ENCODE measurements at places on chromosomes 12 and 14.
A peak's percentile ranks its signal among the peaks of the same experiment; 100 is the strongest.

- peak; percentile 54 for DNase-seq
Measured at GRCh38 chr14:73227812-73228781, 9.2 kb upstream of the PAPLN start.

GRCh38 chr14:70988452-70988851 lies 81.2 kb downstream of the PCNX1 start:
- no peak for DNase-seq

DNA sequence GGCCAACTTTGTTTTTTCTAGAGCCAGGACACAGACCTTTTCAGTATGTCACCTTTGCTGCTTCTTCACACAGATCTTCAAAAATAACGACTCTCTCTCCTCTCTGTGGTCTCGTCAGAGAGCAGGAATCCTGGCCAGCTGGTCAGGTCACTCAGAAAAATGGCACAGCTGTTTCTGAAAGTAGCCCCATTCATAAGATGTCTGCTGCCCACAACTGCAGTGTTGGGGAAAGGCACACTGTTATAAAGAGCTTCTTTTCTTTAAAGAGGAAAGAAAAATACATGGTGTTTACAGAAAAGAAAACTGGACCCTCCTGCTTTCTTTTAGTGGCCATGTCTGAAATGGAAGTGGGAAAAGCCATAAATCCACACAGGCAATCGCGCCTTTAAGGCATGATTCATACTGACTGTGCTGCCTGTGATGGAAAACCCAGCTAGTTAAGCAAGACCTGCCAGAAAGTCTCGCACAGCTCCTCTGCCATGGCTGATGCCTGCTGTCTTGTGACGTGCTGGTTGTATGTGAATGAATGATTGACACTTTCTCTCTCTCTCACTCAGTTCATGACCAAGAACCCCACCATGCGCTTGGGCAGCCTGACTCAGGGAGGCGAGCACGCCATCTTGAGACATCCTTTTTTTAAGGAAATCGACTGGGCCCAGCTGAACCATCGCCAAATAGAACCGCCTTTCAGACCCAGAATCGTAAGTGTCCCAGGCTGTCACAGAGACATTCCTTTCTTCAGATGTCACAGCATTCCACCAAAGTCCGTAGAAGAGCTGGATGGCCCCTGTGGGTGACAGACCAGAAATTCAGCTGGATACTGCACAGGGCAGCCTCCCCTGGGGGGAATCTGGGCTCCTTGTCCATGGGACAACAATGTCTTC lies 147.9 kb upstream of the HIF1A start:
- no peak for DNase-seq

- DNase-seq: no peak
Measured at GRCh38 chr12:102542816-102543440, 62.6 kb upstream of the IGF1 start.

- no peak for DNase-seq
Measured at GRCh38 chr14:38385343-38385742, 129.4 kb upstream of the CLEC14A start.

DNA sequence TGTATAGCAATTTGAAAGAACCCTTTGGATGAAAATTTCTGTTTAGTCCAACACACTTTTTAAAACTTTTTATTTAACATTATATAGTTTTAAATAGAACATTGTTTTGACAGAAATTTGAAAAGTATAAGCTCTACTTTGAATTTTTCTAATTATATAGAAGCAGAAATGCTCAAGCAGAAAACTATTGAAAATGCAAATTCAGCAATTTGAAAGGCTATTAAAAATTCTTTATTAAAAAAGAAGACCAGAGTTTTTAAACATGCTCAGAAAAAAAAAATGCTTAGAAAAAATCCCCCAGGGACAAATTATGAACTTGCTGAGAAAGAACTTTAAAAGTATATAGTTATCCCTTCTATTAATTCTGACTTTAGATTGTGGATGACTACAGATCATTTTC lies 21.1 kb upstream of the FSCB start:
- no peak for DNase-seq

DNA sequence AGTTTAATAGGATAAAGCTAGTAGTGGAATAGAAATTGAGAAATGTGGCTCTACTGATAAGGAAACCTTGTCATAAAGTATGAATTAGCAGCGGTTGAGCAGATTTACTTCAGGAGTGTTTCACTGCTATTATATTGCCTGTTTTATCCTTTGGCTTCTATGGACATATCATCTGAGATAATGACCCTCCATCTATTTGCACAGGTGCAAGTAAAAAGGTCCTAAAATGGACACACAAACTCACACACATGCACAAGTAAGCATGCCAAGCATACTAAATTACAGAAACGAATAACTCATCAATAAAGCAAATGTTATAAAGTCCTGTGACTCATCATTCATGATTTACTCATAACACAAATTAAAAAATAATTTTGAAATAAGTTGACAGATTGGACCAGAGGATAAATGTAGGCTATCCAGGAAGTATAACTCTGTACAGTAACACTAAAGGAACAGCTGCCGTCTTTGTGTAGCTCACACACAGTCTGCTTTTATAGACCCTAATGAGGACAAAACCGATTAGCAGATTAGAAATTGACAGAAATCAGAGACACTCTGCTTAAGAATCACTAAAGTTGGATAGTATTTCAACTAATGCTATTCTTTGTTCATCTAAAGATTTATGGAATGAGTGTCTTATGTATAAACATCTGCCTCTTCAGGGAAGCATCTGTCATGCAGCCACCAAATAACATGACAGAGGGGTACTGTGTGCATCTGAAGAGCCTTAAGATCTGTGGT lies 73.9 kb downstream of the SYT1 start:
- DNase-seq: no peak

GRCh38 chr12:115794659-115795081 lies 482.8 kb downstream of the MED13L start:
- DNase-seq: no peak

DNA sequence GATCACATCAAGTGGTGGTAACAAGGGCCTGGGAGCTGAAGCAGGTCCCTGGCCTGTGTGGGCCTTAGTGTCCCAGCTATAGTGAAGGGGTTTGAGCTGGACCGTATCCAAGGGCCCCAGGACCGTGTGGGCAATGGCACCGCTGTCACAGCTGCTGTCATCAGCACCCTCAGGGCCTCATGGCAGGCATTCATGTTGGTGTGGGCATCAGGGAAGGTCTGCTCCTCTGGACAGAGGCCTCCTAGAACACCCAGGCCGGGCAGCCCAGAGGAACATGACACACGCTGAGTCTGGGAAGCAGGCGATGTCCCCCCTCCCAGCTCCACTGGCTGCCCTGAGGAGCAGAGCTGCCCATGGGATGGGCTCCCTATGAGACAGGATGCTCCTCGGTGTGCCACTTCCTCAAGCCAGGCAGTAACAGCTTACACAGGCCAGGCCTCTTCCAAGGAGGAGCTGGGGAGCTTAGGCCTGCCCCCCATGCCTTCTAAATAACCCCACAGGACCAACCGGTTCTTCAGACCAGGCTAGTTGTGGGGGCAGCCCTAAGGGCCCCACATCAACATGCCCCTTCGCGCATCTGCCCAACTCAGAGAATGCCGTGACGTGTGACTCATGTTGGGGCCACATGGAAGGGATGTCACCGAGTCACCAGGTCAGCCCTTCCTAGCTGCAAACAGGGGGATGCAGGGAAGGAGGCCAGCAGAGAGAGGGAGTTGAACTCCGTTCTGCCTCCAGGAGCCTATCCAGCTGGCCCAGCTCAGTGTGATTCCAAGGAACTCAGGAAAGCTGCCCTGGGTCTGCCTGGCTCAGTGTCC lies 80.4 kb downstream of the PITPNM2 start:
- peak; percentile 64 for DNase-seq

- DNase-seq: no peak
Measured at GRCh38 chr12:92921877-92922276, 7.2 kb downstream of the EEA1 start.
